Activated B cell treated with CpG ODN at 0.5 μM for 24 hours (primary cell): ENCODE measurements at places on chromosomes 6 and 20. TPM values are rescaled to one million over a fixed set of nuclear protein-coding genes. Genes with fewer than 3 reads are reported as not detected.

- DNase-seq, result no peak
Measured at GRCh38 chr6:120992257-120992656, 342.0 kb downstream of the TBC1D32 start.

DNA sequence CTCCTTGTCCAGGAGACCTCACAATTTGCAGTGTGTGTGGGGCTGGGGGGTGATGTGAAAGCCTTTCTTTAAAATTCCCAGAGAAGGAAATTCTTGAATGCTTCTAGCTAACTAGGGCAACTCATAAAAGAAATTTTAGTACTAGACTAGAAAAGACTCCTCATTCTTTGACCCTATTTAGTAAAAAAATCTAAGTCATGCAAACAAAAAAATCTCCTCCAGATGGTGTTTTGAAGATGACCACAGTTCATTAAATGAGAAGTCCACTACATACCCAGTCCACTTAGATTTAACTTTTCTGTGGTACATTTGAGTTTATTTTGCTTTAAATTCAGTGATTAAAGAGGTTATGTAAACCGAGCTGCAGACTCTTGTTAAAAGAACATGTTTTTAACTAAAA is 67.5 kb downstream of the NDUFAF5 start:
- no peak for DNase-seq

DNA sequence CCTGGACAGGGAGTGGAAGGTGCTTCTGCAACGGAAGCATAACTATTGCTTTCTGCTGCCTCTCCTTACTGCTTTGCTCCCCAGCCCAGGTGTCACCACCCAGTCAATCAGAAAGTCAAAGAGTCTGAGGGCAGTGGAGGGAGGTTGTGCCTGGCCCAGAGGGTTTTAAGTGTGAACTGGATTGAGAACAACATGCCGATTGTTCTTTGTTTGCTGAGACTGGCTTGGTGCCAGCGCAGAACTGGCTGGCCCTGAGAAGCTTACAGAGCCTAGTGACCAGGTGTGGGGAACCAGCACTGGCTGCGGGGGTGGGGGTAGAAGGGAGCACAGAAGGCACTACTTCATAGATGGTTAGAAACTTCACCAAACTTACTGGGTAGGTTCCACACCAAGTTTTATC is 31.1 kb upstream of the ENPP4 start:
- no peak for DNase-seq

DNA sequence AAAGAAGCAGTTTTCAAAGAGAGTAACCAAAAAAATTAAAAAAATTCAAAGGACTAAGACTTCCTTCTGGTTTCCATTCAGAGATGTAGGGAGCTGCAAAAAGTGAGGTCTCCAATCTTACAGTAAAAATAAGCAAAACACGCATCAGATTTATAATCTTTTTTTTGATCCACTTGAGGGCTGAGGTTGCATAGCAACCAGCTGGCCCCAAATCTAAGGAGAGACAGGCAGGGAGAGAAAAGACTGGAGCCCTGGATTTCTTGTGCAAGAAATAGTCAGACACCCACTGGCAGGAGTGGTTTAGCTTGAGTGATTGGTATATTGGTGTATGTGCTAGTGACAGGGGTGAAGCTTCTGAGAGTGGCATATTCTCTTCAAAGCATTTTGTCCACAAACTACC is 135.9 kb upstream of the FUT9 start:
- no peak for DNase-seq

- no peak for DNase-seq
Measured at GRCh38 chr20:44580581-44581268, 1.7 kb upstream of the PKIG start.

GRCh38 chr6:10369896-10370295 is 45.0 kb downstream of the TFAP2A start:
- no peak for DNase-seq

- DNase-seq, result no peak
Measured at GRCh38 chr6:101608703-101609102, 215.2 kb downstream of the GRIK2 start.

DNA sequence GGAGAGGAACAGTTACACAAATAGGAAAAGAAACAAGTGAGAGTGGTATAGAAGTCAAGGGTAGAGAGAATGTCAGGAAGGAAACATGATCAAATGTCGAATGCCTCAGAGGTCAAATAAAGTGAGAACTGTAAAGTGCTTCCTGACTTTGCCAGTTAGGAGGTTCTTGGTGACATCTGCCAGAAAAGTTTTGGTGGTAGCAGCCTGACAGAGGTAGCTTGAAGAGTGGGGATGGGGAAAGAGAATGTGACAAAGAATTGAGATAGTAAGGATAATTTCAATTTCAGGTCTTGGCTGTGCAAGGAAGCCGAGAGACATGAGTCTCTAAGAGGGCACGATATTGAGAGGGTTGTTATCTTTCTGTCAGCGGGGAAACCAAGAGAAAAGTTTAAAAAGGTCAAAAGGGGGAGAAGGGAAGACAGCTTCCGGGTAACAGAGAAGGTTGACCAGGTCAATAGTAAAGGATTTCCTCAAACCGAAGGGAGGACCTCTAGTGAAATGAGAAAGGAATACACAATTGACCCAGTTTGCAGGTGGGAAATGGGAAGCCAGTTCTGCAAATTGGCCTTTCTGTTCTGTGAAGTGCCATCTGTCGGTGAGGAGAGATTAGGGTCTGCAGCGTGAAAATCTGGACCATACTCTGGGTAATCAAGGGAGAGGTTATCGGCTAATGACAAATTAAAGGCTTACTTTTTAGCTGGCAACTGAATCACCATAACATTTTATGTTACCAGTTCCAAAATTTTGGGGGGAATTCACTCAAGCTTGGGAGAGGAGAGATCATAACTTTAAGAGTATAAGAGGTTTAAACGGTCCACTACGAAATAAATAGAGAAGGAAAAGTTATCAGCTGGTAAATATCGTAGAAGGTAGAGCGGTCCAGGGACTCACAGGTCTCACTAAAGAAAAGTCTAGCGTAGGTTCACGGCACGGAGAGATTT is 973 bp upstream of the BRD2 start:
- DNase-seq, result no peak

DNA sequence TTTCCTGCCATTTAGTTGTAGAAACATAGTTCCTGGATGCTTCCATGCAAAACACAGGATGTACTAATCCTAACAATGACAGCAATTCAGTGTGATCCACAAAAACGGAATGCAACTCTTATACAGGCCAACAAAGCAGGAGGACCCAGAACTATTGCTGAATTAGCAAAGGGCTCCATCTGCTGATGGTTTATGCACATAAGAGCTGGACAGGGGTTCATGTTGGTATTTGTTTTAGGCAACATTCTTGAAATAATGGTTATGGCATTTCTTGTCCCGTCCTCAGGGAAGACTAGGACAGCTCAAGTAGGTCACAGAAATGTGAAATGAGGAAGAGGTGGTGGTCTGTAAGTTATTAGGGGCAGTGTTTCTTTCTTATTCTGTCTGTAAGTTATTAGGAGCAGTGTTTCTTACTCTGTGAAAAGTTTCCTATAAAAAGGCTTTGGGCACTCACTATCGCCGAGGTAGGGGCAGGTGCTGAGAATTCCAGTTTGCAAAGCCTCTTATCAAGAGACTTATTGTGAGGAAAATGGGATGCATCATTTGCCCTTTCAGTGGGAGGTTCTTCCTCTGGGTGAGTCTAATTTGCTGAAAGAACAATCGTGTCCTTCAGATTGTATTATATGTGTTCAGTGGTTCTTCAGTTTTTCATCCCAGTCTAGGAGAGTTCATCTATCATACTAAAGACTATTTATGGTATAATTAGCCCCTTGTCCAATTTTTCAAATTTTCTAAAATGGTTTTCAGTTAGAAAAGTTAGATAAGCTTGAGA is 171.1 kb downstream of the MCHR2 start:
- no peak for DNase-seq

DNA sequence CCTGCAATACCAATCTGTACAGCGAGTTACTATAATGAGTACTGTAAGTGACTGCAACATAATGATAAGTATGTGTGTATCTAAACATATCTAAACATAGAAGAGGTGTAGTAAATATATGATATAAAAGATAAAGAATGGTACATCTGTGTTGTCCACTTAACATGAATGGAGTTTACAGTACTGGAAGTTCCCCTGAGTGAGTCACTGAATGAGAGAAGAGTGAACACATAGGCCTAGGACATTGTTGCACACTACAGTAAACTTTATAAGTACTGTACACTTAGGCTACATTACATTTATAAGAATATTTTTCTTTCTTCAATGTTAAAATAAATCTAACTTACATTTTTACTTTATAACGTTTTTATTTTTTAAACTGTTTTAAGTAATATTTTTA is 380.4 kb downstream of the MMUT start:
- no peak for DNase-seq

GRCh38 chr6:10269814-10270472 is 144.9 kb downstream of the TFAP2A start:
- DNase-seq, result no peak

- DNase-seq, result no peak
Measured at GRCh38 chr6:134165561-134166201, 113.3 kb upstream of the SLC2A12 start.

- no peak for DNase-seq
Measured at GRCh38 chr20:58073945-58074856, 154.3 kb downstream of the ANKRD60 start.

GRCh38 chr6:34531580-34532201 is 24.4 kb downstream of the SPDEF start:
- DNase-seq, result no peak

- DNase-seq, result peak; percentile 35
Measured at GRCh38 chr6:39309942-39310531, 4.2 kb downstream of the KCNK17 start.

The PBOV1 gene
- not detected in 2 replicates for total RNA-seq

The TNFAIP3 gene
- total RNA-seq, result 207 and 226 TPM in 2 replicates

The ADGB gene
- total RNA-seq, result not detected in 2 replicates

The SUMO4 gene
- total RNA-seq, result 6.7 and 7.9 TPM in 2 replicates

The KCNQ5 gene
- 10.1 and 12.0 TPM in 2 replicates for total RNA-seq

The POPDC3 gene
- not detected in 2 replicates for total RNA-seq

The FNDC1 gene
- total RNA-seq, result not detected in 2 replicates

The SLC17A3 gene
- not detected in 2 replicates for total RNA-seq

The IPCEF1 gene
- 1.8 and 2.1 TPM in 2 replicates for total RNA-seq
